ENCODE measurements at places on chromosomes 3 and 15. TPM values are rescaled to one million over a fixed set of nuclear protein-coding genes. Genes with fewer than 3 reads are reported as not detected.

DNA sequence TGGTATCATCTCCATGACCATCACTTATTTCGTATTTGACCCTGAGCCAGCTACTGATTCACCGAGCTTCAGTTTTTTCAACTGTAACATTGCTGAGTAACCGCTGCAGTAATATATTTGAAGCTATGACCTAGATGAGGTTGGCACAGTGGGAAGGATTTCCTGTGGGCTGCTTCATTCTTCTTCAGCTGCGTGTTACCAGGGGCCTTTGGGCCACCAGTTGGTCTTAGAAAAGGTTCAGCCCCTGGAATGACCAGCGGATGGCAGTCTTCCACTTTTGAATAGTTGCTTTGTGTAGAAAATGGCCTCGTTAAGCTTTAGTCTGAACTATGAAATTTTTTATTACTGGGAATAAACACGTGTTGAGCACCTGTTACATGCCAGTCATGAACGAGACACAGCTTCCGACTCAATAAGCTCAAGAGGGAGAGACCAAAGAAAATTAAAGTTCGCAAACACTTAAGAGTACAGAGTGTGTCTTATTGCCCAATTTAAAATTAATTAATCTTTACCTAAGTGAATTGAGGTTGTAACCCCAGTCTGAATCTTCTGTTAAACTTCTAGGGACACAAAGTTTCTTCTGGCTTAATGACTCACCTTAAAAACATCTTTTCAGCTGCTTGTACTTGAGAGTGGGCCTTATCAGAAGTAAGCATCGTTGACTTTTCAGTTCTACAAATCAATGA, 57.6 kb upstream of the NR2E3 start:
- no peak for DNase-seq

DNA sequence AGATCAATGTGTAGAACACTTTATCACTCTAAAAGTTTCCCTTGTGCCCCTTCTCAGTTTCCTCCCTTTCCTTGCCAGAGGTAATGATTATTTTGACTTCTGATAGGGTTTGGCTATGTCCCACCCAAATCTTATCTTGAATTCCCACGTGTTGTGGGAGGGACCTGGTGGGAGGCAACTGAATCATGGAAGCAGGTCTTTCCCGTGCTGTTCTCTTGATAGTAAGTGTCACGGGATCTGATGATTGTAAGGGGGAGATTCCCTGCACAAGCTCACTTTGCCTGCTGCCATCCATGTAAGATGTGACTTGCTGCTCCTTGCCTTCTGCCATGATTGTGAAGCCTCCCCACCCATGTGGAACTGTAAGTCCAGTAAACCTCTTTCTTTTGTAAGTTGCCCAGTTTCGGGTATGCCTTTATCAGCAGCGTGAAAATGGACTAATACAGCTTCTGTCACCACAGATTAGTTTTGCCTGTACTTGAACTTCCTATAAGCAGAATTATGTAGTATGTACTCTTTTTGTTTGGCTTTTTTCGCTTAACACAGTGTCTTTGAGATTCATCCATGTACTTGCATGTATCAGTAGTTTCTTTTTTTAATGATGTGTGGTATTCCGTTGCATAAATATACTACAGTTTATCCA, 7.2 kb downstream of the FEM1B start:
- no peak for DNase-seq

GRCh38 chr3:13886593-13887129, 6.8 kb upstream of the WNT7A start:
- no peak for DNase-seq

- DNase-seq = no peak
These were observed 23.9 kb upstream of the TM4SF1 start for GRCh38 chr3:149401212-149401925.

DNA sequence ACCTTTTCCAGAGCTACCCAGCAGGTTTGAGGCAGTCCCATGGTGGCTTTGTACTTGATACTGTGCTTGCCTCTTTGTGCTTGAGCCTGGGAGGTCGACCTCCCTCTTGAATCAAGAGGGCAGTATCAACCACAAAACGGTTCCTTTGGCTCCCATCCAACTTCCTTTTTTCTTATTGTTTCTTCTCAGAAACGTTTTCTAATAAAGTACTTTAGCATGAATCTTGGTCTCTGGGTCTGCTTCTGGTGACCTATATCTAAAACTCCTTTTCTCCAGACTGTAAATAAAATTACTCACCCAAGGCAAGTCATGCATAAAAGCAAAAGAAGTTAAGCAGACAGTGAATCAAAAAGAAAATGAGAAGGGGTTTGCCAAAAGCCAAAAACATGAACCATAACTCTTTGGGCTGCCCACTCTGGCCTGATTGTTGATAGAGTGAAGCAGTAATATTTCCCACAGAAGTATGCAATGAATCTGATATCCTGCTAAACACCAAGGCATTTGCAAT, 112.2 kb upstream of the SLC4A7 start:
- DNase-seq = no peak

DNA sequence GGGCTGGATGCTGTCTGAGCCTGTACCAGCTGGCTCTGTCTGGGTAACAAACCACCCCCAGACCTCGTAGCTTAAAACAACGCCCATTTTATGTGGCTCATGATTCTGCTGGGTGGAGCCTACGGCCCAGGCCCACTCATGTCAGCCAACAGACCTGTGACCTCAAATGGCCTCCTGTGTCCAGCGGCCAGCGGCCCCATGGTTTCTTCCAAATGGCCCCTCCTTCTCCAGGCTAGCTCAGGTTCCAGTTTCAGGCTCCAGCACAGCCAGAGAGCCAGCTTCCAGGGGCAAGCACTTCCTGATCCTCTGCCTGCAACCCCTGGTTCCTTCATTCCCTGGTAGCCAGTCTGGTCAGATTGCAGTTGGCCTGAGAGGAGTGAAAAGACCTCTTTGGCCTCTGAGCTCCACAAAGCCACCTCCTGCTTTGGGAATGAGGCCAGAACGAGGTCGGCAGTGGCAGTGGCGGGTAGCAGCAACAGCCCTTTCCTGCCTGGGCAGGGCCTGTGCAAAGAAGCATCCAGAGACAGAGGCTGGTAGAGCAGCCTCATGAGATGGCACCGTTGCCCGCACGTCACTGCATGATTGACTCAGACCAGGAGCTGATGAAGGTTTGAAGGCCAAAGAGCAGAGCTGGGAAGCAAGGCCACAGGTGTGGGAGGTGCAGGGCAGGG, 21.0 kb upstream of the PLXNA1 start:
- no peak for DNase-seq

DNA sequence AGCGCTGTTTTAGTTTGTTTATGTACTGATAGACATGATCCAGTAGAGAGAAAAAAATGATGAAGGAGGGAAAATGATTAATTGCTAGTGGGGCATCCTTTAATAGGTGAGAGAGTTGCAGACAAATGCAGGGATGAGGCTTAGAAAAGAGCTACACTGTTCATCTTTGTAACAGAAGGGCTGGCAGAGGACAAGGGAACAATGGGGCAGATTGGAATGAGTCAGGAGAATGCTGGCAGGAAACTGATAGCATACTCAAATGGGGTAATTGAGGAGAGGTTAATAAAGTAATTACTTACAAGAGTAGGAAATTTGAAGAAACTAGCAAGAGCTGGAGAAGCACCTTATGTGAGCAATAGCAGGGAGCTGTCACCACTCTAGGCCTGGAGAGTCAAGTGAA, 170.9 kb downstream of the OXSM start:
- DNase-seq = no peak

GRCh38 chr3:41507336-41508062, 308.2 kb downstream of the CTNNB1 start:
- no peak for DNase-seq

- no peak for DNase-seq
These were observed 379.9 kb downstream of the GABRB3 start for GRCh38 chr15:26392956-26393355.

- DNase-seq = peak; percentile 69
These were observed at the start of gene MYO5C for GRCh38 chr15:52295421-52296001. TSS of gene MYO5C (minus strand) at chr15:52295804. CDS start at chr15:52295636, 168 bp downstream.

DNA sequence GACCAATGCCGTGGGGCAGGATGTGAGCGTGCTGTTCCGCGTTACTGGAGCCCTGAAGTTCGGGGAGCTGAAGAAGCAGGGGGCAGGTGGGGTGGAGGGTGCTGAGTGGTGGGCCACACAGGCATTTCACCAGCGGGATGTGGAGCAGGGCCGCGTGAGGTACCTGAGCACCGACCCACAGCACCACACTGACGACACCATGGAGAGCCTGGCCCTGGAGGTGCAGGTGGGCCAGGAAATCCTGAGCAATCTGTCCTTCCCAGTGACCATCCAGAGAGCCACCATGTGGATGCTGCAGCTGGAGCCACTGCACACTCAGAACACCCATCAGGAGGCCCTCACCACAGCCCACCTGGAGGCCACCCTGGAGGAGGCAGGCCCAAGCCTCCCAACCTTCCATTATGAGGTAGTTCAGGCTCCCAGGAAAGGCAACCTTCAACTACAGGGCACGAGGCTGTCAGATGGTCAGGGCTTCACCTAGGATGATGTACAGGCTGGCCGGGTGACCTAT, 179.6 kb downstream of the TBC1D2B start:
- no peak for DNase-seq

GRCh38 chr3:152772674-152773225, 62.2 kb upstream of the P2RY1 start:
- DNase-seq = no peak

DNA sequence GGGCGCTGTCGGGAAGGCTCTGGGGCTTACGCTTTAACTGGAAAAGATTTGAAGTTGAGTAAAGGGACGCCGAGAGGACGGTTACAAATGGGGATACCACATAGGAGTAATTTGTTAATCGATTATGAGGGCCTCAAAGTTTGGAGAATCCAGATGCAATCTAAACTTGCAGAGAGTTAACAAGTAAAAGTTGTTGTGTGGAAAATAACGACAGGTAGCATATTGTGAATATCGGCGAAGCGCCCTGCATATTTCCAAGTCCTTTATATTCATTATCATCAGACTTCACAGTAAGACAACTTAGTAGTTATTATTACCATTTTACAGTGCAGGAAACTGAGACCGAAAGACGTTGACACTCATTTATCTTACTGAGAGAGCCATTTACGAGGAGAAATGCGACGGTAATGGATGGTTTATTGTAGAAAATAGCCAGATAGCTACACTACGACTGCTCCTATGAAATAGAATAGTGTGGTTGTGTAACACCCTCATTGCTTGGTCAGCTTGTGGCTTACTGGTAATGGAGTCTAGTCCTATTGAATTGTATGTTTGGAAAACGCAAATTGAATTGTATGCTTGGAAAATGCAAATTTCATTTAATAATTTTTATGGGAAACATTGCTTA, 700 bp downstream of the MKRN2 start:
- no peak for DNase-seq

DNA sequence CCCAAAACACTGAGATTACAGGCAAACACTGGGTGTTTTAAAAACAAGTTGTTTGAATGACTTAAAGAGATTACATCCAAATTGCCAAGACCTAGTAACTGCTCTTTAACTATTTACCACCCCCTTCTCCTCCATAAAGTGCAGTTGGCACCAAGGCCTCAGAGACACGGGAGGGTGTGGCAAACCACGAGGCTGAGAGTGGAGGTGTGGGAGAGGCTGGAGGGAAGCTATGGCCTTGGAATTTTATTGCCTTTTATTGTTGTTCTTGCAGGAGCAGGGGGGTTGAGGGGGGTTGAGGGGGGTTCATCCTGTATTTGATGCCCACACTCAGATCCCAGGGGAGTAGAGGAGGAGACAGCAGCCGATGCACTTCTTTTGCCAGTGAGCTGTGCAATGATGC, 75.9 kb upstream of the CTDSPL start:
- DNase-seq = no peak

DNA sequence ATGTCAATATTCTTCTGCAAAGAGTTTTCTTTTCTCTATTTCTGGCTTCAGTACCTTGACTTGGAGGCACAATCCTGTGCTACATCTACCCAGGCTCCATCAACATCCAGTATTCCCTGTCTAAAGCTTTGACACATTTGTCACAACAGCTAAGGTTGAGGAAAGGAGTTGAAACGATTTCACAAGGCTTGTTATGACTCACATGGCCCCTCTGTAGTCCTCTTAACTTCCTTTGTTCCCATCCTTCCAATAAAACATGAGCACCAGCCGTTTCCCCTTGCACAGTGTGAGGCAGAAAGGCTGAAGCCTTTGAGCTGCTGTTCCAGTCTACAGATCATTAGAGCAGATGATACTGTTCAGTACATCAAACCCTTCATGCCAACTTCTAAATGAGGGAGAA, 163.0 kb upstream of the TMCO5A start:
- no peak for DNase-seq

DNA sequence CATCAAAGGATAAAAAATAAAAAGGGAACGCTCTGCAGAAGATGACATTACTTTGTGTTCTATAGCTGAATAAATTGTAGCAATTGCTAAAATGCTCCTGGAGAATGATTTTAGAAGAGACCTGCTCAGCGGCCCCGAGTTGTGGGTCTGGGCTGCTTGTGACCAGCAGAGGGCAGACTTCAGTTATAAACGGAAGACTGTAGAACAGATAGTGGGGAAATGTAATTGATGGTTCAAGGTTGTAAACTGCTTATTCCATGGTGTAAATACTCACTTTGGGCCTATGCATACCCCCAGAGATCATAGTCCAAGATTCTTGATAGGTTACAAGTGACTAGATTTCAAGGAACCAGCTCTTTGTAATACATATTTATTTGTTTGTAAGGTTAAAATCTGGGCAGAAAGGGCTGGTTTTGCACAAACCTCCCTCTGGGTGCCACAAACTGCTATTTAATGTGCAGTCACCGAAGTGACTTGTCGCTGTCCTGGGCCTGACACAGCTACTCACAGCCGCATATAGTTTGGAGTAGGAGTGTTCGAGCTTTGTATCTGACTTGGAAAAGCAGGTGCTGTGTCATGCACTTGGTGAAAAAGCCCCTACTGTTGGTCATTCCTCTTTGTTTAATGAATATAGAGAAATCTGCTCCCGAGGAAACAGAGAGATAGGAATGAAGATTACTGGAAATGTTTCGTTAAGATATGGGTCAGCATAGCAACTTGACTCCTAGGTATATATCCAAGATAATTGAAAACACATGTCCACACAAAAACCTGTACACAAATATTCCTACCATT, 34.7 kb upstream of the NDUFB4 start:
- DNase-seq = no peak

DNA sequence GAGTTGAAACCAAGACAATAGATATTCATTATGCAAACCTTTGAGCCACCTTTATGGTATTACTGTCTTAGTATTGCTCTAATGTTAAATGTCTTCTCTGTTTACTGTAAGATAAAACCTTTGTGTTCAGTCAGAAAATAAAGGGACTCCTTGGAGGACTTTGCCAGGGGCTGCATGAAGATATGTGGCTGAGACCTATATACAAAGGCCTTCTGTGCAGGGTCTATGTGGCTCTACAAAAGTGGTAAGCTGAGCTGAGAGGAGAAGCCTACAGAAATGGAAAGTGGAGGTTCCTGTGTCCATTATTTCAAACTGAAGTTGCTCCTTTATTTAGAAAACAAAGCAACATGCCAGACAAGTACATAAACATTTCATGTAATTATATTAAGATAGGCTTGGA, 131.5 kb downstream of the FNDC3B start:
- no peak for DNase-seq

The TM6SF1 gene
- total RNA-seq = 27.7 TPM

The IMPDH2 gene
- 190 TPM for total RNA-seq

The HEXA gene
- 30.6 TPM for total RNA-seq

The RASL12 gene
- total RNA-seq = 2.4 TPM

The RGMA gene
- 6.1 TPM for total RNA-seq

The CPLX3 gene
- total RNA-seq = 0.82 TPM

The ADAMTS17 gene
- 9.4 TPM for total RNA-seq

Data from frontal cortex (tissue), 4 donors.